ENCODE measurements at places on chromosomes 2 and 18. TPM values are rescaled to one million over a fixed set of nuclear protein-coding genes. Genes with fewer than 3 reads are reported as not detected.

SERPINB13 gene
- not detected for polyA plus RNA-seq

DNA sequence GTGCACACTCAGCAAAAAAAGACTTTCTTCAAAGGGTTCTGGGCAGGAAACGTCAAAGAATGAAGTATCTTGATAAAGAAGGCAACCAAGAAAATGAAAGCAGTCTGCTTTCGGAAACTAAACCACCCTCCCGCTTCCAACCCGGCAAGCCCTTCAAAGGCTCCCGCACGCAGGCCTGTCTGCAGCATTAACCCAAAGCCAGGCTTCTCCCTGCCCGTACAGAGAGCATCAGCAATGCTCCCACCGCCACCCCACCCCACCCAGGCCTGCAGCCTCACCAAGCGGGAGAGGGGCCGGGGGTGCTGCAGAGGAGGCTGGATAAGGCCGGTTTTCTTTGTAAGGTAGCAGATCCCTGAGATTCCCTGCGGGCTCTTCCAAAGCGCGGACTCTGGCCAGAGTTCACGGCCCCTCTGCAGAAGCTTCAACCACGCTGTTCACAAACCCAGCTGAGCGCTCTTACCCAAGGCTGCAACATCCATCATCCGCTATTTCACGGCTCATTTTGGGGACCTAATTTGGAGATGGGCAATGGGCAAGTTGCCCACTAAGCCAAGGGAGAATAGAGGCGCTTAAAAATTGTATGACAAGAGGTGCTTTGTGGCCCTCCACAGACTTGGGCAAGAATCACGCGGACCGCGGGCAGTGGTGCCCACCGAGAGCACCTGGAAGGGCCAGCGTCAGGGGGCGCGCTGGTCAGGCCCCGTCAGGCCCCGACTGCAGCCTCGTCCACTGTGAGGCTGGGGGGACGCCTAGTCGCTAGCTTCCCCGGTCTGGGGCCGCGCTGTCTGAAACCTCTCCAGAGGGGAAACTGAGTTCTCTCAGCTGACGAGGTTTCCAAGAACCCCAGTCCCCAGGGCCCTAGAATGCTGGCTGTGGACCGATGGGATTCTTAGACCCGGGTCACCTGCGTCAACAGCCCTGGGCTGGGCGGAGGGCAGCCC is 225.4 kb upstream of the ID2 start:
- no peak for DNase-seq

DNA sequence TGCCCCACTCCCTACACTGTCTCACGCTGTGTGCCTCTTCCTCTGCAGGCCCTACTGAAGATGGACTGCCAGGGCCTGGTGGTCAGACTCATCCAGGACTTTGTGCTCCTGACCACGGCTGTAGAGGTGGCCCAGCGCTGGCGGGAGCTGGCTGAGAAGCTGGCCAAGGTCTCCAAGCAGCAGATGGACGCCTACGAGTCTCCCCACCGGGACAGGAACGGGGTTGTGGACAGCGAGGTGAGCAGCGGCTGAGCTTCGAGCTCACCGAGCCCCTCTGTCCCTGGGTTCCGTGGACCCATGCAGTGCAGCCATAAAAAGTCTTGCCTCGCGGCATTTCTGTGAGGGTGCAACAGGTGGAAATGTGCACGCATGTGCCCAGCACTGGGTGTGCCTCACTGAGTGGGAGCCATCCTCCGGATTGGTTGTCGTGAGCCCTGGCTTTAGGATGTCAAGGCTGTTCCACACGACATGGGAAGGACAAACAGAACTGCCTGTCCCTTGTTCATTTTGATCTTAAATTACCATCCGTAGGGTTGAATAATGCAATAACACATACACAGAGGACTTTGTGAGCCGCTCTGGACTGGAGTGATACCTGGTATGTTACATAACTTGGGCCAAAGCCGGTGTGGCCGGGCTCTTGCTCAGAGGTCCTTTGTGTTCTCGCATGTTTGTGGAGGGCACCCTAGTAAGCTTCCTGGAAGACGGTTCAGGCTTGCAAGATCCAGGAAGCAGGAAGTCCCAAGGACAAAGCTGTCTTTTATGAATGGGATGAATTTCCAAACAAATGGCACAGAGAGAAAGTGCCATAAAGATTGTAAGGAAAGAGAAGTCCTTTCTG is 100.9 kb downstream of the SH3BP4 start:
- DNase-seq, result no peak

DNA sequence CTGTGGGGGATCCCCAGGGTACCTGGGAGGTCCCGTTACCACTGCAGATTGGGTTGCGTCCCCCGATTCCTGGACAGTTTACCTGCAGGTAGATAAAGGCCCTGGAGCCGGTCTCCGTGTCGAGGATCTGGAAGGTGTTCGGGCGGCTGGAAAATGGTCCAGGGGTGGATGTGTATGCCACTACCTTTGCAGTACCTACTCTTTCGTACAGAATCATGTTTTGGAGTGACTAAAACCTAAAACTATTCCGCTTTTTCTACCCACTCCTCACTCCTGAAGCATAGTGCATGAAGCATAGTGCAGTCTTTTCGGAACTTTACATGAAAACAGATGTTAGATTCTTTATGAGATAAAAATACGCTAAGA is 418 bp downstream of the WDR75 start:
- DNase-seq, result no peak

All from H1 (cell line).